Activated CD8-positive, alpha-beta memory T cell treated with anti-CD3 and anti-CD28 coated beads, Interleukin-2, amount 10 ng/mL, durations not matched to agents 7 days and 5 days (primary cell): ENCODE measurements at places on chromosomes 13 and 19.

DNA sequence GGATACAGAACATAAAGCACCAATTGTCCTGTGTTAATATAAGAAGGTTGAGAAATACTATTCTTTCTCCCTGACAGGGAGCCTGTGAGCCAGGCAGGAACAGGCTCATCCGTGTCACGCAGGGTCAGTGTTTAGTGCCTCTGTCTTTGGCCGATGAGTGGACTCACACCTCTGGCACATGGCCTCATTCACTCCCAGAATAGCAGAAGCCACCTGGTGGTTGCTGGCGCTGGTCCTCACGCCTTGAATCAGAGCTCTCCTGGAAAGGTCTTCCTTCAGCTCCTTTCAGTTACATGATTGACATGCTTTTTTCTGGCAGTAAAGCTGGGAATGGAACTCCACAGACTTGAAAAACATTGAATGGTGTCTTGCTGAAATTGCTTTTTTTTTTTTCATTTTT is 28.1 kb upstream of the SIAH3 start:
- no peak for DNase-seq

- DNase-seq, result no peak
Measured at GRCh38 chr13:24134757-24135156, 25.8 kb upstream of the SPATA13 start.

DNA sequence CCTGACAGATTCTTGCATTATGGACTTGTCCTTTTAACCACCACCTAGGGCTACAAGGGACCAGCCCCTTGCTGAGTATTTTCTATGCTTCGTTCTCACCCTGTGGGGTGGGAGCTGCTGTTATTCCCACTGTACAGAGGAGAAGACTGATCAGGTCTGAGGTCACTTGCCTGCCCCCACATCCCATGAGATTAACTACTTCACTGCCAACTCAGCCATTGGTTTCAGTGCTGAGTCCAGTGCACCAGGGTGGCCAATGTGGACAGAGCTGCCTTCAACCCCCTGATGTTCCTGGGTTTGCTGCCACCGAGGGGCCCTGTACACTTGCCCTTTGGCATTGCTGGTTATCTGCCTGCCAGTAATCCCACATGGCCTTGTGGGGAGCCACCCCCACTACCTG is 6.9 kb downstream of the PRKACA start:
- no peak for DNase-seq

- no peak for DNase-seq
Measured at GRCh38 chr19:18894254-18895037, 1.5 kb downstream of the CERS1 start.

GRCh38 chr19:3266792-3267514 is 42.5 kb downstream of the CELF5 start:
- no peak for DNase-seq

GRCh38 chr19:45154064-45154827 is 6.5 kb downstream of the NKPD1 start:
- DNase-seq, result no peak

DNA sequence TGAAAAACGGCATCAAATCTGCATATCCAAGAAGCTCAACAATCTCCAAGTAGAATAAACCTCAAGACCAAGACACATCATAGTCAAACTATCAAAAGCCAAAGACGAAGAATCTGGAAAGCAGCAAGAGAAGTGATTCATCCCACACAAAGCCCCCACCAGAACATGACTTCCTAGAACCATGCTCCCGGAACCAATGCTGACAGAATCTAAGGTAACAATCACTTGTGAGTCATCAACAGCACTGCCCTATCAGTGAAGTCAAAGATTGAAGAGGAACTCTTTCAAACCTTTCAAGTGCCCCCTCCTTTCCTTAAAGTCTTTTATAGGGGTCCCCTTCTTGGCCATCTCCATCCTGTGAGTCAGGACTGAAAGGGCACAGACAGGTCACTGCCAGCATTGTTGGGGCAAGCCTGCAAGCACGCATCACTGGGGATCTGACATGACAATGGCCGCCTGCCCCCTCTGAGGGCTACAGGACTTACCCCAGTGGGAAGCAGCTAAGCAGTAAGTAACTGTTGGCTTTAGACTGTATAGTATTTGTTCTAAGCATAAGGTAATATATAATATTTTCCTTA is at the start of gene CCDC70:
TSS of gene CCDC70 (plus strand) at position 247 of the 578 bp plus-strand sequence. CDS start 3,443 bp downstream, outside the sequence.
- peak; percentile 53 for DNase-seq
